ENCODE measurements at places on chromosomes 4 and X.

GRCh38 chr4:166252487-166253402 is 379.7 kb downstream of the TLL1 start:
- no peak for DNase-seq

- DNase-seq: no peak
Measured at GRCh38 chr4:122861172-122861943, 34.7 kb downstream of the FGF2 start.

DNA sequence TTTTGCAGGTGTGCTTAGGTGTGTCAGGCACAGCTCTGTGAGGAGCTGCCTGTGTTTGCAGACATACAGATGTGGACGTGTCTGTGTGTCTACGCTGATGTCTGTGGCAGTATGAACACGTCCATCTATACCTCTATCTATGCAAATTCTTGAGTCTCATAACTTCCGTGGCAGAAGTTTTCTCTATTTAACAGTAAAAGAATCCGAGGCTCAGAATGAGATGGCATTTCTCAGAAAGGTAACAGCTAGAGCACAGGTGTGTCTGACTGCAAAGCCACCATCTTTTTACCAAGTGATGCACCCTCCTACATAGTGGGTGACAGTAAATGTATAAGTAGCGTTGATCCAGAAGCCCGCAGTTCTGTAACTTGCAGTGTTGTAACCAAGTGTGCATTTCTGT is 39.9 kb upstream of the CYP4V2 start:
- no peak for DNase-seq

DNA sequence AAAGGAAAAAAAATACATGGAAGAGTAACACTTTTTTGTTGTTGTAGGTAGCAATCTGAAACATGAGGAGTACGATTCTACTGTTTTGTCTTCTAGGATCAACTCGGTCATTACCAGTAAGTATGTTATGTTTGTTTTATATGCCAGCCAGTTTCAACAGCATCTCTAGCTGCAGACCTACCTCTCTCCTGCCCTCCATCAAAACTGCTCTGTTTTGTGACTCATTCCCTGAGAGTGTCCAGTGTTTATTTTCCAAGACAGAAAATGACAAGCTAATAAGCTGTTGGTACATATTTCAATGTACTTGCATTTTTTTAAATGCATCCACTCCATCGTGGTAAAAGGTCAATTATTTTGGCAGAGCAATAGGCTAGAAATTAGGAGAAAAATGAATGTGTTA is 347 bp downstream of the AMTN start:
- no peak for DNase-seq

GRCh38 chr4:185359767-185360446 is 35.8 kb downstream of the LRP2BP start:
- no peak for DNase-seq

- no peak for DNase-seq
Measured at GRCh38 chr4:42471896-42472295, 74.6 kb downstream of the SHISA3 start.

DNA sequence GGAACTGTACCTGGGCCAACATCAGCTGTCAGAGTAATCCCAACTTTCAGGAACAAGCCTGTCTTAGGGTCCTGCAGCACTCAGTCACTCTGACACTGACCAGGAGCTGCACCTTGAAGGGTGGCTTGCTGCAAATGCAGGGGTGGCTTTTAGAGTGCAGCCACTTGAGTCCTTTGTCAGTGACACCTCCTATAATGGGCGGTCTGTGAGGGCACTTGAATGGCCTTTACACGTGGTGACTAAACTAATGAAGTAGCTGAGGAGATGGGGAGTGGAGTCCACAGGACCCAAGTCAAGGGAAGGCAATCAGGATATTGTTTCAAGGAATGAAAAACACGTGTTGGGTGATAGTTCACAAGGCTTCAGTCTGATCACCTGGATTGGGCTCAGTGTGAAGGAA is 11.1 kb upstream of the LNX1 start:
- no peak for DNase-seq

GRCh38 chr4:11647433-11647832 is 218.7 kb upstream of the HS3ST1 start:
- DNase-seq: no peak

DNA sequence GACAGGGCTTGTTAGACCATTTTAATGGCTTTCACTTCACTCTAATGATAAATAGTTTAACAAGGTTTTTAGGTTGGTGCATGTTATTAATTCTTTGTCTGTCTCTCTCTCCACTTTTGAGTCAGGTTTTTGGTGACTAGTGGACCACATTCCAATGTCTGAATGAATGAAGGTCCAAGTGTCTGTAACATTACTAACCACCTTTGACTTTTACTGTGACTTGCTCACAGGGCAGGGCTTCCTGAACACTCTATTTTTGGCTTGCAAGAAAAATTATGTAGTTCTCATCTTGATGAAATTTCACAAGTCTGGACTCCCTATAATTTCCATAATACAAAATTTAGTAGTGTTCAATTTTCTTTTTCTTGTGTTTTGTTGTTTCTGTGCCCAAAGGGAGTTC is 78.9 kb upstream of the BMPR1B start:
- DNase-seq: peak; percentile 65

DNA sequence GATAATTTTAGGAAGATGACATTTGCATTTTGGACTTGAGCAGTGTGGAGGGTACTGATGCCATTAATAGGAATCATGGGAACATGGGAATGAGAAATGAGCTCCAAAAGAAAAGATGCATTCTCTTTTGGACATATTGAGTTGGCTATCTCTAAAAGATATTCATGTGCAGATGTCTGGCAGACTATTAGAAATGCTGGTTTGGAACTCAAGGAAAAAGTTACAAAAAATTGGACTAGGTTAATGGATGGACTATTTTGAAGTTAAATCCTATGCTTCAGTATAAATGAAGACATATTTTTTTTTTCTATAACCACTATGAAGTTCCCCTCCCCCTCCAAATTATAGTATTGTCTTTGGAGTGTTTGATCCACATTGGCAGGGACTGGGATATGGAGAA is 3.6 kb upstream of the LIMCH1 start:
- DNase-seq: no peak

GRCh38 chr4:123068081-123068480 is 145.7 kb upstream of the NUDT6 start:
- DNase-seq: no peak

DNA sequence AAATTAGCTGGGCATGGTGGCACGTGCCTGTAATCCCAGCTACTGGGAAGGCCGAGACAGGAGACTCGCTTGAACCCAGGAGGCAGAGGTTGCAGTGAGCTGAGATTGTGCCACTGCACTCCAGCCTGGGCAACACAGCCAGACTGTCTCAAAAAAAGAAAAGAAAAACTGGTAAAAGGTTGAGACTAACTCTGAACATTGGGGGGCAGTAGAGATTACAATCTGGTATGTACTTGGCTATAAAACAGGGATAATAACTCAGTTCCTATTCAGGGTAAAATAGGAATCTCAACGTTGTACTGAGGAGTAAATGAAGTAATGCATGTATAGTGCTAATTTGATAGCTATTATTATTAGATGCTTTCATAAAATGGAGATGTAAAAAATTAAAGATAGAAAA is 12.5 kb upstream of the KLF8 start:
- peak; percentile 6 for DNase-seq

DNA sequence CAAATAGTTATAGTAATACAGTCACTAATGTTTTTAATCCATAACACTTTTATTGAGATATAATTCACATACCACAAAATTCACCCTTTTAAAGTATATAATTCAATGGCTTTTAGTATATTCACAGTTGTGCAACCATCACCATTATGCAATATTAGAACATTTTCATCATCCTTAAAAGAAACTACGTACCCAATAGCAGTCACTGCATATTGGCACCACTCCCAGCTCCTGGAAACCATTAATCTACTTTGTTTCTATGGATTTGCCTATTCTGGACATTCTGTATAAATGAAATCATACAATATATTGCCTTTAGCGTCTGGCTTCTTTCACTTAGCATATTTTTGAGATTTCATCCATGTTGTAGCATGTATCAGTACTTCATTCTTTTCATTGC is 99.3 kb downstream of the AMMECR1 start:
- DNase-seq: no peak

DNA sequence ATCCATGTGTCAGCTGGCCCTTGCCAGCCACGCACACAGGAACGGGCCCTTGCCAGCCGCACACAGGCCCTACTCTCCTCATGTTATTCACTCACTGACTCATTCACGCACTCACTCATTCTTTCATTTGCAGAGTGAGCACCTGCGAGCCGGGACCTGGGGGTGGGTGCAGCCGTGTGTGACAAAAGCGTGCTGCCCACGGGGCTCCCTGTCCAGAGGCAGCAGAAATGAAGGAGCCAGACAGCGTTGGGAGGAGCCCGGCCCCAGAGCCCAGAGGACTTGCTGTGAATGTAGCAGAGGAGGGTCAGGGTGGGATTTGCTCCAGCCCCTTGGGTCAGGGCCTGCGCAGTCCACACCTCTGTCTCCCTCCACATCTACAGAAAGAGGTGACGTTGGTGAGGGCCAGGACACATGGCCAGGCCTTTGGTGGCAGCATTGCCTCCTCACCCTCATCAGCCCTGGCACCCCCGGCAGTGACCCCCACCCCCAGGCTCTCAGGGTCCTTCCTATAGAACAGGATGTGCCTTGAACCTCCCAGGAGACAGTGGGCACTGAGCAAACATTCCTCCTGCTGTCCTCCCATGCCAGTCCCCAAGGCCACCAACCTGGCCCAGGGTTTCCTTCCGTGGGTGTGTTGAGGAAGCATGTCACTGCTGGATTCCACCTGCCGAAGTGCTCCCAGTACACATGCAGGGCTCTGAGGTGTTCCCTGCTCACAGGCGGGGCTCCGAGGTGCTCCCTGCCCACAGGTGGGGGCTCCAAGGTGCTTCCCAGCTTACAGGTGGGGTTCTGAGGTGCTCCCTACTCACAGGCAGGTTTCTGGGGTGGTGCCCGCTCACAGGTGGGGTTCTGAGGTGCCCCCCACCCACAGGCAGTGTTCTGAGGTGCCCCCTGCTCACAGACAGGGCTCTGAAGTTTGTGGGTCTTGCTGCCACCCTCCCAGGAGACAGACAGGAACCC is 105.7 kb downstream of the HMX1 start:
- DNase-seq: no peak

- no peak for DNase-seq
Measured at GRCh38 chr4:72886602-72887001, 182.9 kb downstream of the COX18 start.

- DNase-seq: no peak
Measured at GRCh38 chrX:143634309-143634662, 1.6 kb downstream of the SLITRK4 start.

GRCh38 chr4:84238247-84239090 is 260.6 kb downstream of the NKX6-1 start:
- DNase-seq: peak; percentile 16

- no peak for DNase-seq
Measured at GRCh38 chr4:169215656-169216055, 55.1 kb downstream of the SH3RF1 start.

GRCh38 chrX:9573282-9574106 is 108.6 kb downstream of the TBL1X start:
- no peak for DNase-seq

DNA sequence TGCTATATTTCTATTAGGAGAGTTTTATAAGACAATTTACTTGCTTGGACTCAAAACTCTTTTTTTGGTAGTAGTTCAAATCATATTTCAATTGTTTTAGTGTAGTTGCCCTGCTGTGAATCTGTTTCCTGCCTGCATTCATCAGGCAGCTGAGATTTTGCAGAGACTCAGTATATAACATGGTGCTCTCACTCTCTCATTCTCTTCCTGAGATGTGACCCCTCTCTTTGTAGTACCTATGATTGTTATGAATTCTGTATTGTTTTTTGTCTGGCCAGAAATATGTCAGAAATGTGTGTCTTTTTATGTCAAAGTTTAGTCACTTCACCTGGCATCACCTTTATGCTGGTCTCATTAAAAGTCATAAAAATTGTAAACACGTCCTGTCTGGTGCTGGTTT is 374.0 kb downstream of the RAPGEF2 start:
- DNase-seq: no peak

DNA sequence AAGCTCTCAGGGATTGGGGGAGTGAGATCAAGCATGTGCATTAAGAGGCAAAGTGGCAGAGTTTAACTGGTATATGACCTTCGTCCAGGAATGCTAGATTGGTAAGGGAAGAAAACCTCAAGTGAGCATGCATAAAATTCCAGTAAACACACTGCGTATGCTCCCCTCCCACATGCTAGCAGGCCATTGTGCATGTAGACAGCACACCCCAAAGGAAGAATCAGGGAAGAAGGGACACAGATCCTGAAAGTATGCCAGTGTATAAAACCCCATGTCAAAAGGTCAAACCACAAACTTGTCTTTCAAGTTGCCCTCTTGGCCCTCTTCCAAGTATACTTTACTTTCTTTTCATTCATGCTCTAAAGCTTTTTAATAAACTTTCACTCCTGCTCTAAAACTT is 405.2 kb upstream of the CNKSR2 start:
- no peak for DNase-seq

- no peak for DNase-seq
Measured at GRCh38 chr4:121243485-121243884, 79.4 kb upstream of the TNIP3 start.

DNA sequence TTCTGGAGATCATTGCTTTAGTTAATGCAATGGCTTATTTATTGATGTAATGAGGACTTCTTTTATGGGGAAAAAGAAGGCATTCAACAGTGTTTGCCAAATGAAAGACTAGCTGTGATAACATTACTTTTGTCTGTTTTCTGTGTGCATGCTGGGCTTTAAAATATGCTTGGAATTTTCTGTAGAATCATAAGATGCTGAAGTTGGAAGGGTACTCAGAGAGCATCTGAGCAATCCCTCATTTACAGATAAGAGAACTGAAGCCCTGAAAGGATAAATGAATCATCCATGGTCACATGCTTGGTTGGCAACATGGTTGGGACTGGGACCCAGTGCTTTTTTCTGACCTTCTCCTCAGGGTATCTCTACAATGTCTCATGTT is 31.4 kb upstream of the PITX2 start:
- peak; percentile 24 for DNase-seq

DNA sequence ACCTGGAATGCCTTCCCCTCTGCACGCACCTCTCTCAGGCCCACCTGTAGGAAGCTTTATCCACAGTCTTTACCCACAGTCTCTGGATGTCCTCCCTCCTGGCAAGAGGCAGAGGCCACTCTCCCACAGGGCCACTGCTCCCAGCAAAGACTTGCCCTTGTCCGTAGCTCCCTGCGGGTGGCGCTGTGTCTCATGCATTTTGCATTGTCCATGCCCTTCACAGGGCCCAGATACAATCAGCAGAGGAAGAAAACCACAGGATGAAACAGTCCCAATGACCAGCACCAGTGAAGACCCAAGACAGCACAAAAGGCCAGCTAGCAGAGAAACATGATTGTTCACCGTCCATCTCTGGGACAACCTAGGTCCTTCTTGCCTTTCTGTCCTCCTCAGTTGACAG is 2.1 kb upstream of the NSG1 start:
- DNase-seq: no peak

- no peak for DNase-seq
Measured at GRCh38 chrX:115345615-115346014, 56.1 kb downstream of the LUZP4 start.

Measured in AG20443 (cell line).